Kidney (tissue), 22 donors: ENCODE measurements at places on chromosomes 2 and 18.

- no peak overlapping the region for H3K27ac ChIP-seq
- no peaks in the 10 kb centered on the region for H3K36me3 ChIP-seq
- no peaks in the 10 kb centered on the region for H3K27me3 ChIP-seq
- no peak for DNase-seq
- no peak overlapping the region for H3K4me3 ChIP-seq
- H3K4me1 ChIP-seq: no peaks in the 10 kb centered on the region
Measured at GRCh38 chr18:6059551-6059950, 164.2 kb upstream of the TMEM200C start.

- no peak overlapping the region for H3K4me3 ChIP-seq
- H3K27ac ChIP-seq: no peak overlapping the region
- H3K4me1 ChIP-seq: no peaks in the 10 kb centered on the region
Measured at GRCh38 chr18:70411307-70411706, 122.5 kb downstream of the SOCS6 start.

DNA sequence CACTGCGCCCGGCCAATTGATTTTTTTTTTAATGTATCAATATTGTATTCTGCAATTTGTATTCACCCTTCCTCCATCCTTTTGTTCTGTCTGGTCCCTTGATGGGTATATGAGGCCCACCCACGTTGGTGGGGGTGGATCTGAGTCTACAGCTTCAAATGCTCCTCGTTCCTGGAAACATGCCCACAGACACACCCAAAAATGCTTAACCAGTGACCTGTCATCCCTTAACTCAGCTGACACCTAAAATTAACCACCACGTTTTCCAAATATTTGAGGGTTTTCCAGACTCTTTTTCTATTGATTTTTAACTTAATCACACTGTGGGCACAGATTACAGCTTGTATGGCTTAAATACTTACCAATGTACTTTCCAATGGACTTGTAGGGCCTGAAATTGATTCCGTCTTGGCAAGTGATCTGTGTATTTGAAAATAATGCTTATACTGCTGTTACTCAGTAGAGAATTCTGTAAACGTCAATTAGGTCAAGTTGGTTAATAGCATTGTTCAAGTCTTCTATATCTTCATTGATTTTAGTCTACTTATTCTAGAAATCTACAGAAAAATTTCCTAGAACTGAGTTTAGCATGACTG, 34.4 kb upstream of the CYP27C1 start:
- H3K27me3 ChIP-seq: no peaks in the 10 kb centered on the region
- H3K4me3 ChIP-seq: no peak overlapping the region
- H3K4me1 ChIP-seq: no peaks in the 10 kb centered on the region
- H3K27ac ChIP-seq: no peak overlapping the region
- DNase-seq: no peak
- H3K36me3 ChIP-seq: peaks cover 10% of the 10 kb centered on the region

- no peak overlapping the region for H3K27ac ChIP-seq
- DNase-seq: no peak
- no peaks in the 10 kb centered on the region for H3K4me1 ChIP-seq
- no peaks in the 10 kb centered on the region for H3K36me3 ChIP-seq
- H3K27me3 ChIP-seq: no peaks in the 10 kb centered on the region
- no peak overlapping the region for H3K4me3 ChIP-seq
Measured at GRCh38 chr18:73487966-73488365, 620.2 kb upstream of the NETO1 start.

DNA sequence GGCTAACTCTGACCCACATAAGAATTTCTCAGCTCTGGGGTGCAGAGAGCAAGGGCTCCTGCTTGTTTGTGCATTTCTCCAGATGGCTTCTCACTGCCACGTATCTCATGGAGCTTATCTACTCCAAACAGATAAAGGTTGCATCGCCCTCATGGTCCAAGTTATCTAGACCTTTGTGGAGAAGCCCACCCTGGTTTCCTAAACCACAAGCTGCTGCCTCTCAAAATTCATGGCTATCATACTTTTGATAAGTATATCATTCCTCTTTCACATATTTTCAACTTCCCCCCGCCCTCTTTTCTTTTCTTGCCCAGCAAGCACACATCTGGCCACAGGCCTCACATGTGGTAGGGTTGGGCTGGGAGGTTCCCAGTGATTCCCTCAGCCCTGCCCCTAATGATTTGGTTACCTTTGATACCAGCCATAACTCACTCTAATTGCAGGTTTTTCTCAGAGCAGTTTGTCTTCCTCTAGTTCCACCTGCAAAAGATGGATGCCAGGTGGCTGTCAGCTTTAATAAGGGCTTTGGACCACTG, 146.0 kb downstream of the RHBDD1 start:
- no peaks in the 10 kb centered on the region for H3K36me3 ChIP-seq
- no peak overlapping the region for H3K4me3 ChIP-seq
- no peaks in the 10 kb centered on the region for H3K27me3 ChIP-seq
- H3K4me1 ChIP-seq: no peaks in the 10 kb centered on the region
- DNase-seq: no peak

- no peaks in the 10 kb centered on the region for H3K36me3 ChIP-seq
- H3K4me3 ChIP-seq: no peak overlapping the region
- no peak for DNase-seq
- H3K27ac ChIP-seq: no peak overlapping the region
- H3K27me3 ChIP-seq: no peaks in the 10 kb centered on the region
Measured at GRCh38 chr2:17628349-17629261, 88.1 kb downstream of the VSNL1 start.

- H3K4me3 ChIP-seq: no peak overlapping the region
- H3K27ac ChIP-seq: no peak overlapping the region
- peaks cover 3% of the 10 kb centered on the region for H3K4me1 ChIP-seq
- H3K27me3 ChIP-seq: no peaks in the 10 kb centered on the region
Measured at GRCh38 chr2:234500394-234501006, 3.6 kb upstream of the ARL4C start.

- no peak overlapping the region for H3K27ac ChIP-seq
- no peaks in the 10 kb centered on the region for H3K4me1 ChIP-seq
- no peak for DNase-seq
- H3K4me3 ChIP-seq: no peak overlapping the region
Measured at GRCh38 chr18:58806826-58807714, 57.6 kb upstream of the ZNF532 start.

- no peak overlapping the region for H3K27ac ChIP-seq
- no peaks in the 10 kb centered on the region for H3K4me1 ChIP-seq
- H3K27me3 ChIP-seq: no peaks in the 10 kb centered on the region
- H3K4me3 ChIP-seq: no peak overlapping the region
- DNase-seq: no peak
- peaks cover 6% of the 10 kb centered on the region for H3K36me3 ChIP-seq
Measured at GRCh38 chr2:97812931-97813330, 99.6 kb downstream of the ZAP70 start.

DNA sequence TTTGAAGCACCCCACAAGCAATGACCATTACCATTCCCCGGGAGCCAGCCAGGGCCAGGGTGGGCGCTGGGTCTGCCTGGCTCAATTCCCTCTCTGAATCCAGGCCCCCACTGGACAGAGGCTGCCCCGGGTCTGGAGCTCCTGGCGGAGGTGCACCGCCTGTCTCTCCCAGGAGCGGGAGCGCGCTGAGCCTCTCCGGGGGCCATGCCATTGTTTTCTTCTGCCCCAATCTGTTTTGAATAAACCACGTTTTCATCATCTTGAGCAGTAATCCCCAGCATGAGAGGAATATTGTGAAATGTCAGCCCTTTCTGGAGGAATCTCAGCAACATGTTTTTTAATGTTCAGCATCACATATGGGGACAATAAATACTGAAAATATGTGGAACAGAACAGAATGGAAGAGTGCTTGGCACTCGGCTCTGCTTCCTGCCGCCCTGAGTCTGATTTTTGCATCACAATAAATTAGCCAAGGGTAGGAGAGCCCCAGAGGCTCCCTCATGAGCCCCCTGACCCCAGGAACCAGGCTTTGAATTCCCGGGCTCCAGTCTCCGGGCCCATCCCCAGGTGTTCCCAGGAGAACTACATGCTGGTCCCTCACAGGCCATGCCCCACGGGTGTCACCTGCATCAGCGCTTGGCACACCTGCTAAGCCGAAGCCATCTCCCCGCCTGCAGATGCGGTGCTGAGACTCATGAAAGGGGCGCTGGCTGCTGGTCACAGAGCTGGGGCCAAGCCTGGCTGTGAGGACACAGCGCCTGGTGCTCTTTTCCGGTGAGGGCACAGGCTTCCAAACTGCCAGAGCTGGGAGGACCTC, 88.8 kb downstream of the INHBB start:
- DNase-seq: no peak
- H3K27ac ChIP-seq: no peak overlapping the region
- no peak overlapping the region for H3K4me3 ChIP-seq
- no peaks in the 10 kb centered on the region for H3K36me3 ChIP-seq

DNA sequence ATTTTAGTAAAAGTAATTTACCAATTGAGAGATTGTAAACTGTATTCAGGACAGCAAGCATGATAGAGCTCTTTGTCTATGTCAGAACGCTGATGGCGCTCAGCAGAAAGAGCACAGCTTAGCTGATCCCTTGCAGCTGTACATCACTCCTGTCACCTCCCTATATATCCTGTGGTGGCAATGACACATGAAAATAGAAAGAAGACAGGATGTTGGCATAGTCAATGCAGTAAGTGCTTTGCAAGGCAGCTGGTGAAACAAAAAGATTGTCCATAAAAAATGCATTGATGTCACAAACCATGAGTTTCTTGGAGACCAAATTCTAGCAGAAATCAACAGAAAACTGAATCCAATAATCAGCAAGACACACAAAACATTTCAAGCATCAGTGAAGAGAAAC, 221.5 kb downstream of the RIT2 start:
- H3K36me3 ChIP-seq: no peaks in the 10 kb centered on the region
- no peaks in the 10 kb centered on the region for H3K4me1 ChIP-seq
- no peak overlapping the region for H3K4me3 ChIP-seq
- DNase-seq: no peak

DNA sequence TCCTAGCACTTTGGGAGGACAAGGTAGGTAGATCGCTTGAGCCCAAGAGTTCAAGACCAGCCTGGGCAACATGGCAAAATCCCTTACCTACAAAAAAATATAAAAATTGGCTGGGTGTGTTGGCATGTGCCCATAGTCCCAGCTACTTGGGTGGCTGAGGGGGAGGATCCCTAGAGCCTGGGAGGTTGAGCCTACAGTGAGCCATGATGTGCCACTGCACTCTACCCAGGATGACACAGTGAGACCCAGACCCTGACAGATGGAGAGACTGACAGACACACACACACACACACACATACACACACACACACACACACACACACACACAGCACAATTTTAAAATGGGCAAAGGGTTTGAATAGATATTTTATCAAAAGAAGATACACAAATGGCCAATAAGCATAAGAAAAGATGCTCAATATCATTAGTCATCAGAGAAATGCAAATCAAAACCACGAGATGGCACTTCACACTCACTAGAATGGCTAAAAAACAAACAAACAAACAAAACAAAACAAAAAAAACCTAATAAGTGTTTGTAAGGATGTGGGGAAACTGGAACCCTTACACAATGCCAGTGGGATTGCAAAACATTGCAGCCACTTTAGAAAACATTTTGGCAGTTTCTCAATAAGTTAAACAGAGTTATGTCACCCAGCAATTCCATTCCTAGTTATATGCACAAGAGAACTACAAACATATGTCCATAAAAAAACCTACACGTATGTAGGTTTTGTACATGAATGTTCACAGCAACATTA, 42.3 kb downstream of the BAZ2B start:
- H3K4me3 ChIP-seq: no peak overlapping the region
- DNase-seq: no peak
- no peaks in the 10 kb centered on the region for H3K4me1 ChIP-seq
- no peaks in the 10 kb centered on the region for H3K27me3 ChIP-seq
- no peak overlapping the region for H3K27ac ChIP-seq

DNA sequence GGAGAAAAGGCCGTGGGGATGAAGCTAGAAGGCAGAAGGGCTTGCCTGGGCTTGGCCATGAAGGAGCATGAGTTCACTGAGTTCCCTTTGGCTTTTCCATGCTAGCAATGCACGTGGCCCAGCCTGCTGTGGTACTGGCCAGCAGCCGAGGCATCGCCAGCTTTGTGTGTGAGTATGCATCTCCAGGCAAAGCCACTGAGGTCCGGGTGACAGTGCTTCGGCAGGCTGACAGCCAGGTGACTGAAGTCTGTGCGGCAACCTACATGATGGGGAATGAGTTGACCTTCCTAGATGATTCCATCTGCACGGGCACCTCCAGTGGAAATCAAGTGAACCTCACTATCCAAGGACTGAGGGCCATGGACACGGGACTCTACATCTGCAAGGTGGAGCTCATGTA, 2.9 kb downstream of the CTLA4 start:
- H3K27ac ChIP-seq: no peak overlapping the region
- no peak for DNase-seq
- H3K27me3 ChIP-seq: no peaks in the 10 kb centered on the region
- no peaks in the 10 kb centered on the region for H3K4me1 ChIP-seq
- no peaks in the 10 kb centered on the region for H3K36me3 ChIP-seq

DNA sequence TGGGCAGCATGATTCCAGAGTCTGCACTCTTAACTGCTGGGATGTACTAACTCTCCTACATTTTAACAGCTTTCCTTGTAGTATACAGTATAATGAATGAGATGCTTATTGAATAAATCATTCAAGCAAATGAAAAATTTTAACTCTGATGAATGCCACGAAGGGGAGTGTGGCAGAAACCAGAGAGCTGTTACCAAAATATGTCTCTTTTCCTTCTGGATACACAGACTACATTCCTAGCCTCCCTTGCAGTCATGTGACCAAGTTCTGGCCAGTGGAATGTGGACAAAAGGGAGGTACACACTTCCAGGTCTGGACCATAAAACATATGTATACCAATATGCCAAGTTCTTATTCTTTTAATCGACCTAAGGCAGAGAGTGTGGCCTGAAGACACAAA, 1.7 kb upstream of the EML4 start:
- no peak overlapping the region for H3K4me3 ChIP-seq
- H3K36me3 ChIP-seq: no peaks in the 10 kb centered on the region
- no peak for DNase-seq
- H3K4me1 ChIP-seq: peaks cover 10% of the 10 kb centered on the region
- no peak overlapping the region for H3K27ac ChIP-seq

DNA sequence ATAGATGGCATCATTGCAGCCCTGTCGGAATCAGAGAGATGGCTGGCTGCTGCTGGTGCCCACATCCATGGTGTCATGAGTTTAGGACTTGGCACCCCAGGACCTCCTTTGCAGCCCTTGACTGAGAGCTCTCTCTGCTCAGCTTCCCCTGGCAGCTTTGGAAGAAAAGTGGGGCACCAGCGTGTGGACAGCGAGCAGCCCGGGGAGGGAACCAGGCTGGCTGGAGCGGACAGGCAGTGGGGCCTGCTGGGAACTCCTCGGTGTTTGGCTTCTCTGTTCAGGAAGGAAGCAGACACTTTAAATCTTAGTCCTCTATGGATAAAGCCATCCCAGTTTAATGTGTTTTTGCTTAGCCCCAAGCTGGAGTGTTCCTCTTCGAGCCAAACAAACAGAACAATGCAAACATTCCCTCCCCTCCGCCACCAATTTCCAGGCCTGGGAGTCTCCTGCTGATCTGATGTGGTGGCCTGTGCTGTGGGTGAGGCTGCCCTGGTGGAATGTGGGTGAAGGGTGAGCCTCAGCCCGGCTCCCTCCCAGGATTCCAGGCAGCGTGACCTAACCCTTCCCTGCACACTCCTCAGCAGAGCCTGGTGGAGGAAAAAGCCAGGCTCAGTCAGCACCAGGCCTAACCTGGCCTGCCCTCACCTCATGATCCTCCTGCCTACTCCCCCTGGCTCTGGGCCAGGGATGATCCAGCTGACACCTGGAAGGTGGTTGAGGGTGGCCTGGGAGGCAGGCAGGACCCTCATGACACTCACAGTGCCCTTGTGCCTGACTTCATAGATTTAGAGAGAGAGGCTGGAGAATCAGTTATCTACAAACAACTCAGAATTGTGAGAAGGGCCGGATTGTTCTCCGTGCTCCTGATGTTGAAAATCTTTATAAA, 21.6 kb upstream of the ITGB6 start:
- peaks cover 36% of the 10 kb centered on the region for H3K4me1 ChIP-seq
- no peak overlapping the region for H3K4me3 ChIP-seq
- no peaks in the 10 kb centered on the region for H3K27me3 ChIP-seq
- H3K27ac ChIP-seq: peak overlapping the region; percentile 95
- no peaks in the 10 kb centered on the region for H3K36me3 ChIP-seq
